ENCODE measurements at places on chromosomes 5 and 9. TPM values are rescaled to one million over a fixed set of nuclear protein-coding genes. Genes with fewer than 3 reads are reported as not detected.

The NME5 gene
- not detected for total RNA-seq

The ENTR1 gene
- 67.7 TPM for total RNA-seq

- DNase-seq = no peak
Observed at GRCh38 chr5:136814619-136815378, 449.5 kb upstream of the TRPC7 start.

DNA sequence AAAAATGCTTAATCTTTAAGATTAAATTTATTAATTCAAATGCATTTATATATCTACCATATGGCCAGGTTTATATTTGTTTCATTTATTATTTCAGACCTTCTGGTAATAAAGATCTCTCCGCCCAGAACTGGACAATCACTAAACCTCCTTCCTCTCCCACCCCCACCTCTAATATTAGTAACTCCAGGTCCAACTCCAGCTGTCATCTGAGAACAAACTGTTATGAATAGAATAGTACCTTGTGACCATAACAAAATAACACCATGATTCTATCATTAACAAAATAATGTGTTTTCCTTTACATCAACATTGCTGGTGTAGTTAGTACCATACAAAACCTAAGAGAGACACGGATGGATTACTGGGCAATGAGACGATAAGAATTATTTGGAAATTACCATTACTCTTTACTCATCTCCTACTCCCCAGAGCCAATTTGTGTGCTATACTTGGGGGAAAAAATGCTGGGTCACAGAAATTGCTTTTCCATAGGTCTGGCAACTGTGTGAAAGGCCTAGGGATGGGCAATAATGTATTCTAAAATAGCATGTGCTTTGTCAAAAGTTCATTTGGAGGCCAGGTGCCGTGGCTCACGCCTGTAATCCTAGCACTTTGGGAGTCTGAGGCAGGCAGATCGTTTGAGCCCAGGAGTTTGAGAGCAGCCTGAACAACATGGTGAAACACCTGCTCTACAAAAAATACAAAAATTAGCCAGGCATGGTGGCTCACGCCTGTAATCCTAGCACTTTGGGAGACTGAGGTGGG lies 186.1 kb downstream of the ENC1 start:
- no peak for DNase-seq

GRCh38 chr5:14600846-14601245 lies 19.3 kb downstream of the OTULINL start:
- no peak for DNase-seq

DNA sequence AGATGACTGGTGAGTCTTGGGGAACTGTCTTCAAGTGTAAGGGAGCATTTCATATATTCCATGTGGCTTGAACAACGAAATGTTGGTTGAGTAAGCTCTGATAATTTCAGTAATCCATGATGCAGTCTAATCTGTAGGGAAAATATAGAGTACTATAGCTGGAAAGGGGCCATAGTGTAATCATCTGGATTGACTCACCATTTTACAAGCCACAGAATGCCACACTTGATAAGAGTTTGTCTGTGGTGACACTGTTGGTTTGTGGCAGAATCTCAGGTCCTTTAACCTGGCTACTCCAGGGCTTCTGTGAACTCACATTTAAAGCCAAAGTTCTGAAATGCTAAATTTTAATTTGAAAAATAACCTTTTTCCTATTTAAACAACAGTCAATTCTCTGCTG lies 16.3 kb upstream of the MAML1 start:
- no peak for DNase-seq
